ENCODE measurements at places on chromosomes 5 and 9. TPM values are rescaled to one million over a fixed set of nuclear protein-coding genes. Genes with fewer than 3 reads are reported as not detected.

The IGFBPL1 gene
- not detected for polyA plus RNA-seq

The CRB2 gene
- polyA plus RNA-seq = not detected

The NPDC1 gene
- 0.36 TPM for polyA plus RNA-seq

The NRARP gene
- polyA plus RNA-seq = 0.14 TPM

The PIP5KL1 gene
- polyA plus RNA-seq = 0.18 TPM

The PCDH12 gene
- 0.18 TPM for polyA plus RNA-seq

- H3K4me3 ChIP-seq = no peak overlapping the region
- no peak overlapping the region for H3K27ac ChIP-seq
- no peak for DNase-seq
- H3K27me3 ChIP-seq = no peaks in the 10 kb centered on the region
- H3K36me3 ChIP-seq = peaks cover 4% of the 10 kb centered on the region
Measured at GRCh38 chr9:37947977-37948376, 44.0 kb upstream of the SLC25A51 start.

DNA sequence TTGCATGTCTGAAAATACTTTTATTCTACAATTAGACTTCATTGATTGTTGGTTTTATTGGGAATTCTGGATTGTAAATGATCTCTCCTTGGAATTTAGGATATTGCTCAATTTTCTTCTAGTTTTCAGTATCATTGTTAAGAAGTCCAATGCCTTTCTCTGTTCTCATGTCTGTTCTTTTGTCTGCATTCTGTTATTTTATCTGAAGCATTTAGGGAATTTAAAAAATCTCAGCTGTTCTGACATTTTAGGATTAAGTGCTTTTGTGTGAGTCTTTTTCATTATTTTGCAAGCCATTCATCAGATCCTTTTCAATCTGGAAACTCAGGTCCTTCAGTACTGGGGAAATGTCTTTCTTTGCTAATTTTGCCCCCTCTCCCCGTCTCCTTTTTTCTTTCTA lies 4.4 kb upstream of the FER start:
- H3K27me3 ChIP-seq = peaks cover 4% of the 10 kb centered on the region
- no peak overlapping the region for H3K4me3 ChIP-seq
- H3K27ac ChIP-seq = no peak overlapping the region

- H3K27ac ChIP-seq = no peak overlapping the region
- H3K36me3 ChIP-seq = no peaks in the 10 kb centered on the region
Measured at GRCh38 chr5:127355337-127355736, 64.7 kb downstream of the MEGF10 start.

- H3K27ac ChIP-seq = no peak overlapping the region
- H3K27me3 ChIP-seq = peaks cover 2% of the 10 kb centered on the region
- H3K4me3 ChIP-seq = no peak overlapping the region
- peaks cover 15% of the 10 kb centered on the region for H3K36me3 ChIP-seq
Measured at GRCh38 chr9:81669041-81669651, 20.2 kb downstream of the TLE1 start.

DNA sequence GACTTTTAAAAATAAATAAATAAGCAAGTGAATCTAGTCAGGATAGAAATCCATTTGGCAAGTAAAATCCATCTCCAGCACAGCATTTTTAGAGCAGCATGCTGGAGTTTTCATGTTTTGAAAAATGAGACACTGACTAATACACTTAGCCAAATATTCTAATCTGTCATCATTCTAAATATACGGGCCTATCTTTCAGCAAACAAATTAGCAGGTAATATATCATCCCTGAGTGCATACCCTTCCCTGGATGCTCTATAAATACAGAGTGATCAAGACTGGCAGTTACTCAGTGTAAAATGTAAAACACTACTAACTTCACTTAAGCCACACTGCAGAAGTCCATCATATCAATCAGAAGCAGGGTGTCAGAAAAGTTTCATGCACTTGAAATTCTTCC lies 58.4 kb downstream of the MLLT3 start:
- H3K4me3 ChIP-seq = no peak overlapping the region
- DNase-seq = no peak
- H3K4me1 ChIP-seq = peaks cover 37% of the 10 kb centered on the region
- H3K27ac ChIP-seq = no peak overlapping the region

DNA sequence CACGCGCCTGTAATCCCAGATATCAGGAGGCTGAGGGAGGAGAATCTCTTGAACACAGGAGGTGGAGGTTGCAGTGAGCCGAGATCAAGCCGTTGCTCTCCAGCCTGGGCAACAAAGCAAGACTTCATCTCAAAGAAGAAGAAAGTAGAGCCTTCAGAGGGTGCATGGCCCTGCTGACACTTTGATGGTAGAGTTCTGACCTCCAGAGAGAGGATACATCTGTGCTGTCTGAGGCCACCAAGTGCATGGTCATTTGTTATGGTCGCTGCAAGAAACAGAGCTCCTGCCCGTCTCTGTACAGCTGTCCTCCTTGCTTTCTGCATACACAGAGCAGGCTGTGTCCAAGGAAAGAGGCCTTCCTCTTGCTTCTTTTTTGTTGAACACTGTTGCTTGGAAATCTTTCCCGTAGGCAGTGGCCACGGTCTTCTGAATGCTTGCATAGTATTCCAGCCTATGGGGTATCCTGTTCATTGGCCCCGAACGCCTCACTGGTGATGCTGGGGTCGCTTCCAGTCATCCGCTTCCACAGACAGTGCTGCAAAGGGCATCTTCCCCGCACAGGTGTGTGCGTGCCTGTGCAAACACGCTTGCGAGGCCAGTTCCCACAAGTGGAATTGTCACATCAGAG lies 36.8 kb upstream of the UNC5A start:
- H3K4me1 ChIP-seq = no peaks in the 10 kb centered on the region
- peaks cover 28% of the 10 kb centered on the region for H3K27me3 ChIP-seq
- no peak overlapping the region for H3K4me3 ChIP-seq
- H3K27ac ChIP-seq = no peak overlapping the region
- no peak for DNase-seq

- no peaks in the 10 kb centered on the region for H3K4me1 ChIP-seq
- no peak overlapping the region for H3K27ac ChIP-seq
- no peak overlapping the region for H3K4me3 ChIP-seq
- H3K27me3 ChIP-seq = no peaks in the 10 kb centered on the region
- no peak for DNase-seq
Measured at GRCh38 chr9:13447843-13448422, 168.4 kb upstream of the MPDZ start.

DNA sequence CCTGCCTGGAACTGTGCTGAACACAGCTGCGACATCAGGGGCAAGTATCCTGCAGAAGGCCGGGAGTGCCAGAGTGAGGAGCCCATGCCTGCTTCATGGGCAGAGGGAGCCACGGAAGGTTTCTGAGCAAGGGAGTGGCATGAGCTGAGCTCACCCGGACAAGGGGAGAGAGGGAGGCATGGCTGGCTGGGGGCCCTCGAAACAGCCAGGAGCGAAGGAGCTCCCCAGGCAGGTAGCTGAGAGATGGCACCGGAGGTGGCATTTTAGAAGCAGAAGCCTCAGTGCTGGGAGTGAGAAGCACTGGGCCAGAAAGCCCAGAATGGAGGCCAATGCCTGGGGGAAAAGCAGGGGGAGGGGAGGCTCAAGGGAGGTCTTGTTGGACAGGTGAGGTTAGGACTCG lies 56.9 kb upstream of the SARDH start:
- no peak for DNase-seq
- no peaks in the 10 kb centered on the region for H3K4me1 ChIP-seq
- H3K27me3 ChIP-seq = no peaks in the 10 kb centered on the region
- H3K27ac ChIP-seq = no peak overlapping the region
- H3K4me3 ChIP-seq = no peak overlapping the region

DNA sequence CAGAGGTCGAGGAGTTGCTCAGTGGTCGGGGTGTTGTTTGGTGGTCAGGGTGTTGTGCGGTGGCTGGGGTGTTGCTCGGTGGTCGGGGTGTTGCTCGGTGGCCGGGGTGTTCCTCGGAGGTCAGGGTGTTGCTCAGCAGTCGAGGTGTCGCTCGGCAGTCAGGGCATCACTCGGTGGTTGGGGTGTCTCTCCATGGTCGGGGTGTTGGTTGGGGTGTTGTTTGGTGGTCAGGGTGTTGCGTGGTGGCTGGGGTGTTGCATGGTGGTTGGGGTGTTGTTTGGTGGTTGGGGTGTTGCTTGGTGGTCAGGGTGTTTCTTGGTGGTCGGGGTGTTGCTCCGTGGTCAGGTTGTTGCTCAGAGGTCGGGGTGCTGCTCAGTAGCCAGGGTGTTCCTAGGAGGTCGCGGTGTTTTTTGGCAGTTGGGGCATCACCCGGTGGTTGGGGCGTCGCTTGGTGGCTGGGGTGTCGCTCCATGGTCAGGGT lies 11.0 kb upstream of the GPSM1 start:
- H3K4me3 ChIP-seq = peak overlapping the region; percentile 79
- peaks cover 30% of the 10 kb centered on the region for H3K4me1 ChIP-seq
- peaks cover 8% of the 10 kb centered on the region for H3K36me3 ChIP-seq
- peaks cover 31% of the 10 kb centered on the region for H3K27me3 ChIP-seq

GRCh38 chr5:152293189-152293588 lies 111.9 kb downstream of the NMUR2 start:
- no peak overlapping the region for H3K27ac ChIP-seq
- H3K4me3 ChIP-seq = no peak overlapping the region
- no peak for DNase-seq
- no peaks in the 10 kb centered on the region for H3K4me1 ChIP-seq
- no peaks in the 10 kb centered on the region for H3K36me3 ChIP-seq

- no peak overlapping the region for H3K27ac ChIP-seq
- H3K4me1 ChIP-seq = no peaks in the 10 kb centered on the region
- peaks cover 2% of the 10 kb centered on the region for H3K27me3 ChIP-seq
- no peak for DNase-seq
- H3K4me3 ChIP-seq = no peak overlapping the region
- no peaks in the 10 kb centered on the region for H3K36me3 ChIP-seq
Measured at GRCh38 chr5:38681029-38681706, 124.7 kb upstream of the LIFR start.

DNA sequence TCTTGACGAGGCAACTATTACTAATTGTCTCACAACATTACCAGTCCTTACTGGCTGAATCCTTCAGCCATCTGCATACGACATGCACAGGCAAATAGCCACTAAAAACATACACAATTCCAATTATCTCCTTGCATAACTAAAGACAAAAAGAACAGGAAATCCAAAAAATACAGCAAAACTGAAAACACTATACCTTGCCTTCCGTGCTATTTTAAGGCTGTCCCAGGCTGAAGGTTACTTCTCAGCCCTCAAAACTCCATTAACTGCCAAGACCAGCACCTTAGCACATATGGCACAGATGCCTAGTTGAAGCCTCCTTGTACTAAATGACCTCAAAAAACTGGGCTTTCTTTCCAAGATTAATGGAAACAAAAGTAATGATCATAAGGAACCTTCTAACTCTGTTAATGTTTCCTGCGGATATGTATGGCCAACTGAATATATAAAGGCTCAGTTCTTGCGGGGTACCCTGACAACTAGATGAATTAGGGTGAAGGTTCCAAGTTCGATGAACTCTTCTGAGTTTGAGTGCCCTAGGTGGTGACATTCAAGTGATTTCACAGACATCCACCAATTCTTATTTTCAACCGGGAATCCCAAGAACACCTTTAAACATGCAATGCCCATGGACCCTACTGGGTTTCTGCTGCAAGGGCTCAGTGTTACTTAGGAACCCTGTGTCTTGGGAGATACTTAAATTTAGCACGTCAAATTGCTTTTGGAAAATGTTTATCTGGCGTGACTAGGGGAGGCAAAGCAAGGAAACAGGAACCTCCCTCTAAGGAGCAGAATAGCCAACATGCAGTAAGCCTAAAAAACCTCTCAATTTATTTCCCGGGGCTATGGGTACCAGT lies 455.3 kb downstream of the RAB3C start:
- H3K27ac ChIP-seq = peak overlapping the region; percentile 99
- peak overlapping the region; percentile 95 for H3K4me3 ChIP-seq
- no peaks in the 10 kb centered on the region for H3K36me3 ChIP-seq
- H3K4me1 ChIP-seq = peaks cover 87% of the 10 kb centered on the region
- H3K27me3 ChIP-seq = peaks cover 23% of the 10 kb centered on the region
- no peak for DNase-seq

GRCh38 chr9:136404801-136405136 lies 4.8 kb upstream of the SNAPC4 start:
- DNase-seq = no peak
- H3K27me3 ChIP-seq = peaks cover 3% of the 10 kb centered on the region
- no peaks in the 10 kb centered on the region for H3K36me3 ChIP-seq
- H3K4me3 ChIP-seq = peak overlapping the region; percentile 12

DNA sequence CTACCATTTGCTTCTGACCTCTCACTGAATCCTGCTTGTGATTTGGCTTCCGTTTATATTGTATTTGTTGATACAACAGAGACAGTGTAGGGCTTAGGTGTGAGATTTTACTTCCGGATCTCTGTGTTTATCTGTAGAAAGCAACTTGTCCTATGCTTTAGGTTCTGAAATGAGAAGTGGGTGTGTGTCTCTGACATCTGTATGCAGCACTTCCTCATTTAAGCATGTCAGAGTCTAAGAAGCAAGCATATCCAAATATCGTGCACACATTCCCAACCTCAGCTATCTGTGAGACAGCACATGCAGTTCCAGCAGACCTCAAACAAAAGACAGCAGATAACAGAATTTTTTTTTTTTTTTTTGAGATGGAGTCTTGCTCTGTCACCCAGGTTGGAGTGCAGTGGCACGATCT lies 16.3 kb downstream of the KLF9 start:
- peak overlapping the region; percentile 74 for H3K4me3 ChIP-seq
- peaks cover 79% of the 10 kb centered on the region for H3K4me1 ChIP-seq

Measured in immature natural killer cell (primary cell).